Activated naive CD8-positive, alpha-beta T cell treated with anti-CD3 and anti-CD28 coated beads, Interleukin-2, amount 10 ng/mL, durations not matched to agents 7 days and 5 days (primary cell): ENCODE measurements at places on chromosomes 6 and 20. TPM values are rescaled to one million over a fixed set of nuclear protein-coding genes. Genes with fewer than 3 reads are reported as not detected.

GSTA2 gene
- not detected for total RNA-seq

GRCh38 chr6:78611886-78612480 is 255.4 kb upstream of the IRAK1BP1 start:
- no peaks in the 10 kb centered on the region for H3K27me3 ChIP-seq
- no peaks in the 10 kb centered on the region for H3K4me1 ChIP-seq
- no peak overlapping the region for H3K27ac ChIP-seq
- no peak overlapping the region for H3K4me3 ChIP-seq
- no peak for DNase-seq

FUT9 gene
- total RNA-seq: not detected

DNA sequence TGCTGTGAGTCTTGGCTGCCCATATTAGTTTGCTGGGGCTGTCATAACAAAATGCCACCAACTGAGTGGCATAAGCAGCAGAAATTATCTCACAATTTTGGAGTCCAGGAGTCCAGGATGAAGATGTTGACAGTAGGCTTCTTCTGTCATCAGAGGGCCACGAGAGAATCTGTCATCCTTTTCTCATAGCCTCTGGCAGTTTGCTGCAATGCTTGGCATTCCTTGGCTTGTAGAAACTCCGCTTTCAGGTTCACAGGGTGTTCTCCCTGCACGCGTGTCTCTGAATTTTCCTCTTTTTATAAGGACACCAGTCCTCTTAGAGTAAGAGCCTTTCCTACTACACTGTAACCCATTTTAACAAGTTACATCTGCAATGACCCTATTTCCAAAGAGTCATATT is 838.4 kb downstream of the TFAP2A start:
- H3K36me3 ChIP-seq: no peaks in the 10 kb centered on the region
- no peak overlapping the region for H3K4me3 ChIP-seq
- no peak for DNase-seq
- H3K4me1 ChIP-seq: no peaks in the 10 kb centered on the region
- no peaks in the 10 kb centered on the region for H3K27me3 ChIP-seq
- no peak overlapping the region for H3K27ac ChIP-seq

GRCh38 chr20:35903843-35904242 is 50.5 kb downstream of the SCAND1 start:
- no peak overlapping the region for H3K27ac ChIP-seq
- no peaks in the 10 kb centered on the region for H3K27me3 ChIP-seq
- no peak overlapping the region for H3K4me3 ChIP-seq
- peaks cover 7% of the 10 kb centered on the region for H3K4me1 ChIP-seq

DNA sequence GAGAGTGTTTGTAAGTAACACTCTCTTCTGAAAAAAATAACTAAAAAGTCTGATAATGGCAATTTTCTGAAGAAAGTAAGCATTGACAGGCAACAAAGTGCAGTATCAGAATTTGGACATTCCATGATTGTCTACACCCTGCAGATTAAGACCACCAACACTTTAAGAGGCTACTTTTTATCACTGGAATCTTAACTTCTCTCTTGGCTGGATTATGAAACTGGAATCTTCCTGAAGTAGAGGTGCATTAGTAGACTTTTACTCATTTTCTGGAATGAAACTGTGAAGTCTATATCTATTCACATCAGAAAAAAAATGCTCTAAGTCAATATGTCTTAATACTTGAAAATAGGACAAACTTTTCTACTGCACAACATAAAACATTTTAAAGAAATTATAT is 547.5 kb downstream of the COL12A1 start:
- no peak overlapping the region for H3K4me3 ChIP-seq
- H3K36me3 ChIP-seq: no peaks in the 10 kb centered on the region
- H3K4me1 ChIP-seq: no peaks in the 10 kb centered on the region
- no peaks in the 10 kb centered on the region for H3K27me3 ChIP-seq

EEF1A2 gene
- 0.26 TPM for total RNA-seq

GRCh38 chr6:147770221-147770620 is 261.7 kb downstream of the SAMD5 start:
- no peak overlapping the region for H3K4me3 ChIP-seq
- no peaks in the 10 kb centered on the region for H3K36me3 ChIP-seq
- no peaks in the 10 kb centered on the region for H3K27me3 ChIP-seq
- no peaks in the 10 kb centered on the region for H3K4me1 ChIP-seq

GRCh38 chr6:22699151-22699550 is 129.8 kb downstream of the HDGFL1 start:
- no peaks in the 10 kb centered on the region for H3K4me1 ChIP-seq
- no peak overlapping the region for H3K27ac ChIP-seq
- no peaks in the 10 kb centered on the region for H3K27me3 ChIP-seq

DNA sequence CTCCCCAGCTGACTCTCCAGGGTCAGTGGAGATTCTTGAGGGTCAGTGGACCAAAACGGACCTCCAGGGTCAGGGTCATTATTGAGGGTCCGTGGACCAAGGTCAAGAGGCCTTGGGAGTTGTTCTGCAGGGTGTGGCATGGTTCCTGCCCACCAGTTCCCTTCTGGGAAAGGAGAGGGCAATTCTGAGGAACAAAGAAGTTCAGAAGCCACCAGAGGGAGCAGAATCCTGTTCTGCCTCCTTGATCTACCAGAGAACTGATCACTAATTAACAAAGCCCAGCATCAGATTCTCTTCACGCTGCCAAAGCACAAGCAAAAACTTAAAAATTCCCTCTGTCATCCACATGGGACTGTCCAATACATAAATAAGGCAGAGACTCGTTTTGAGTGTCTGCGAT is 263.4 kb downstream of the DHX35 start:
- peaks cover 10% of the 10 kb centered on the region for H3K27me3 ChIP-seq
- no peak overlapping the region for H3K27ac ChIP-seq
- no peaks in the 10 kb centered on the region for H3K36me3 ChIP-seq
- no peak for DNase-seq
- no peak overlapping the region for H3K4me3 ChIP-seq
- no peaks in the 10 kb centered on the region for H3K4me1 ChIP-seq

TRDN gene
- not detected for total RNA-seq

- peaks cover 40% of the 10 kb centered on the region for H3K4me1 ChIP-seq
- H3K27me3 ChIP-seq: no peaks in the 10 kb centered on the region
- no peak for DNase-seq
- H3K4me3 ChIP-seq: peak overlapping the region; percentile 72
- H3K27ac ChIP-seq: peak overlapping the region; percentile 85
- H3K36me3 ChIP-seq: peaks cover 4% of the 10 kb centered on the region
Measured at GRCh38 chr6:32623693-32624092, 13.5 kb upstream of the HLA-DQA1 start.

NMBR gene
- total RNA-seq: not detected

DNA sequence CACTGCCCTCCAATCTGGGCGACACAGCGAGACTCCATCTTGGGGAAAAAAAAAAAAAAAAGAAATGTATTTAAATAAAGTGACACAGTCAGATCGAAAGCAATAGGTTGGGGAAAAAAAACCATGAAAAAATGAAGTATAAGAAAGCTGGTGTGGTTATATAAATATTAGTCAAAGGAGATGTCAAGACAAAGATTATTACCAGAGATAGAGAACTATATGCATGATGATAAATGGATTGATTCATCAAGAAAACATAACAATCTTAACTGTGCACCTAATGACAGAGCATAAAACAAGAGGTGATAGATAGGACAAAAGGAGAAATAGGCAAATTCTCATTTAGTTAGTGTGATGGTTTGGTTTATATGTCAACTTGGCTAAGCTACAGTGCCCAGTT is 146.9 kb upstream of the AHI1 start:
- no peak for DNase-seq
- H3K36me3 ChIP-seq: peaks cover 7% of the 10 kb centered on the region
- H3K27ac ChIP-seq: no peak overlapping the region
- no peaks in the 10 kb centered on the region for H3K27me3 ChIP-seq
- peaks cover 9% of the 10 kb centered on the region for H3K4me1 ChIP-seq
- H3K4me3 ChIP-seq: no peak overlapping the region

LY6G6D gene
- not detected for total RNA-seq

GRCh38 chr6:139277161-139277560 is 14.6 kb downstream of the TXLNB start:
- DNase-seq: no peak
- H3K27me3 ChIP-seq: no peaks in the 10 kb centered on the region
- H3K4me3 ChIP-seq: no peak overlapping the region
- peaks cover 22% of the 10 kb centered on the region for H3K4me1 ChIP-seq
- no peak overlapping the region for H3K27ac ChIP-seq

DNA sequence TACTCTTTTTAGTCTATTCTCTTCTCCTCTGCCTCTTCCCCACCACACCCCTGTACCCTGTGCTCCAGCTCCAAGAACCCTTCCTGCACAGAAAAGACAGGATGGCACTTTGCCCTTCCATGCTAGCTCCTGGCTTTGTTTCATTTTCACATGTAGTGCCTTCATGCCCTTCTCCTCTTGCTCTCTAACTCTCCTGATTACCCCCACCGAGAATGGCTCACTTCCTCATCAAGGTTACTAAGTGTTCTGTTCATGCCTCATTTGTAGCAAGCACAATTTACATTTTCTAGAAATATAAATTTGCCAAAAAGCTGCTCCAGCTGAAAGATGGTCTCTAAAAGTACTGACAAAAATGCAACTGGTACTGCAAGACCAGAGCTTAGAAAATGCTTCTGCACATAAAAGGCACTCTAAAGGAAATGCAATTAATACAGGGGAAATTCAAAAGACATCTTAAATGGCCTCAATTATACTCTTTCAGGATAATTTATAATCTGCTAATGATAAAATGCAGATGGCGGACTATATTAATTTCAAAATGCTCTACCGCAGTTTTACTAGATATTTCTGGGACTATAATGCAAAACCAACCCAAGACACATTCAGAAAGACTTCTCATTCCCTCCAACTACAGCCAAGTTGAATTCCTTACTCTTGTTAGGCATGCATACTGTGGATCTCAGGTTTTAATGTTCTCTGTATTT is 570.2 kb downstream of the PRKN start:
- no peaks in the 10 kb centered on the region for H3K27me3 ChIP-seq
- H3K27ac ChIP-seq: no peak overlapping the region
- no peaks in the 10 kb centered on the region for H3K36me3 ChIP-seq
- DNase-seq: no peak
- no peak overlapping the region for H3K4me3 ChIP-seq
- H3K4me1 ChIP-seq: no peaks in the 10 kb centered on the region

PSMB8 gene
- 327 TPM for total RNA-seq

DNA sequence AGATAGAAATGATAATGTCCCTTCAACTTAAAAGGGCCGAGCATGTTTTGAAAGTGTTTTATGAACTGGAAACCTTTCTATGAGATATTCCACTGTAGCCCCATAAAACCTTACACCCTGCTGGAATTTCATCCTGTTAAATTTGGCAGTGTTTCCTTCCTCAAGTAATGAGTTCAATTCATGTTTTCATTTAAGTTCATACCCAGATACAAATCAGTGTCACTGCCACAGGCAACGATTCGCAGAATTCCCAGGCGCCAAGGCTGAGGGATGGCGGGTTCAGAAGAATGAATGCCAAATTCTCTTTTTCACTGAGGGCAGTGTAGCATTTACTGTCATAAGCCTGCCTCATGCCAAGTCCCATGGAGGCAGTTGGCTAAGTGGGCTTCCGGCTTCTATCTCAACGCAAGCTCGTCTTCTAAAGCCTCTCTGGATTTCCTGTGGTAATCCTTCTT is 511.8 kb upstream of the ID4 start:
- H3K36me3 ChIP-seq: no peaks in the 10 kb centered on the region
- H3K4me1 ChIP-seq: no peaks in the 10 kb centered on the region
- no peak overlapping the region for H3K4me3 ChIP-seq
- peaks cover 3% of the 10 kb centered on the region for H3K27me3 ChIP-seq
- no peak for DNase-seq

DNA sequence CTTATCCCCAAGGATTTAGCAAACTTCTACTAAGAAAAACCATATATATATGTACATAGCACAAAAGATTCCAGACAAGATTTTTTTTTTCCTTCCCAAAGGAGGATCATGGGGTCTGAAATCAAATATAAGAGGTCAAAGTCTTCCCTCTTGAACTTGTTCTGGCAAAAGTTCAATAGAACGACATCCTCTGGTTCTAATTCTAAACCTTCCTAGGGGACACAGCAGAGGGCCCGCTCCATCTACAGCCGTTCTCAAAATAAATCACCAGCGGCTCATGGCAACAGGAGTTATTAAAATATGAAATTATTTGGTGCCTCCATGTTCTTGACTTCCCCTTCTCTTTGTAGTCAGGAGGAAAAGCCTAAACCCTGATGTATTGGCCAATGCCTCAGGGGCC is 29.0 kb downstream of the ANKRD60 start:
- no peak for DNase-seq
- no peaks in the 10 kb centered on the region for H3K4me1 ChIP-seq
- H3K27ac ChIP-seq: no peak overlapping the region
- H3K27me3 ChIP-seq: peaks cover 5% of the 10 kb centered on the region

DNA sequence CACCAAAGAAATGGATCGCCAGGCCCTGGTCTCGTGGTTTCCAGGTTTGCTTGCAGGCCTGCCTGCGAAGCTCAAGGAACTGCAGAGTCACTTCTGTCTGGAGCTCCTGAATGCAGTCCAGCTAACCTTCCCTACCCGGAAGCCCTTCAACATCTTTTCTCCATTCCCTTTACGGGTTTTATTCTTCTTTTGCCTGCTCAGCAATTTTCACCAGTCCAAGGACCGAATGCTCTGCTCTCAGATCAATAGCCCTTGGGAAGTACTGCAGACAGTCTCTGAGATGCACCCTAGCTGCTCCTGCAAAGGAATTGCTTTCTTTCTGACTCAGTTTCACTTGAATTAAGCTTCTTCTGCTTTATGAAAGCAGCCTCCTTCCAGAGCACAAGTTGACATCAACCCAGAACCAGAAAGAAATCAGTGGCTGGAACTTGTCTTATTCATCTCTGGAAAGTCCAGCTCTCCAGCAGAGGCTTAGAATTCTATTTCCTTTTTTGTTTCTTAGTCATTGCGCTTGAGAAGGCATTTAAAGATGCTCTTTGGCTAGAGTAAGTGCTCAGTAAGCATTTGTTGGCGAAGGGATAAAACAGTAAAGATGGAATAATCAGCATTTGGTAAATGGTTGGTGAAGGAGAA is 18.7 kb upstream of the YWHAB start:
- H3K4me3 ChIP-seq: peak overlapping the region; percentile 72
- peaks cover 11% of the 10 kb centered on the region for H3K4me1 ChIP-seq
- DNase-seq: no peak

PARD6B gene
- 6.1 TPM for total RNA-seq

GRCh38 chr6:24249926-24250325 is 107.9 kb downstream of the DCDC2 start:
- peaks cover 4% of the 10 kb centered on the region for H3K27me3 ChIP-seq
- no peaks in the 10 kb centered on the region for H3K36me3 ChIP-seq
- H3K4me3 ChIP-seq: no peak overlapping the region
- DNase-seq: no peak
- H3K27ac ChIP-seq: no peak overlapping the region
- no peaks in the 10 kb centered on the region for H3K4me1 ChIP-seq

C6orf163 gene
- 3.4 TPM for total RNA-seq
